ENCODE measurements at places on chromosomes 11 and 22.

DNA sequence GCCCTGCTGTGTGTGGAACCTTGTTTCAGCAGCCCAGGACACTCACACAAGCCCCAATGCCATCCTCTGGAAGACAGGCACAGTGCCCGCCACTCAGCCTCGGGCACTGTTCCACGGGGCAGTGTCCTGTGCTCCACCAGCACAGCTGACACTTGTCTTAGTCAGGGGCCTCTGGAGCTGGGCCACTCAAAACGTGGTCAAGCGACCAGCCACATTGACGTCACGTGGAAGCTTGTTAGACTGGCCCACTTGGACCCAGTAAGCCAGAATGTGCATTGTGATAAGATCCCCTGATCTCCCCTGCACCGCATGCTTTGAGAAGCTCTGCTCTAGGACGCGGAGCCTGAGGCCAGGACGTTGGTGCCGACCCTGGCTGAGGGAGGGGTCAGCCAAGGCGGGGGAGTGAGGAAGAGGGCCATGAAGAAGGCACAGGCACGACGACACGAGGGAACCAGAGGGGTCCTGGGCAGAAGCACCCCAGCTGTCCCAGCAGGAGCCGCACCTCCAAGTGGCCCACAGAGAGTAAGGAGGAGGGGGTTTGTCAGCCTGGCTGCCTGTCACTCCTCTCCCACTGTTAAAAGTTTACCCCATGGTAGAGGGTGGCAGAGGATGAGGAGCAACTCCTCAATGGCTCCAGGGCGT, 64.6 kb downstream of the LINC01488 start:
- no peak for DNase-seq

- DNase-seq = no peak
These were observed 22.5 kb upstream of the EED start for GRCh38 chr11:86222081-86222480.

DNA sequence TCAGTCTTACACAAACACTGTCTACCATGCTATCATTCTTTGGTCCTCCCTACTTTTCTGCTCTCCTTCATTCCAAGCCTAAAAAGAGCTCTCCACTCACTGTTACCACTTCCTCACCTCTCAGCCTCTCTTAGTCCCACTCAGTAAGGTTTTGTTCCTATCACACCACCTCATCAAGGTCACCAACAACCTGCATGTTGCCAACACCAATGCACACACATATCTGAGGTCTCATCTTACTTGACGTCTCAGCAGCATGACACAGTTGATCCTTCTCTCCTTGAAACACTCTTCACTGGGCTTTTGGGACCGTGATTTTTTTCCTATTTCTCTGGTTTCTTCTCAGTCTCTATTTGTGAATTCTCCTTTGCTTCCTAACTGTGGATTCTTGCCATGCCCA, 8.1 kb downstream of the PISD start:
- no peak for DNase-seq

DNA sequence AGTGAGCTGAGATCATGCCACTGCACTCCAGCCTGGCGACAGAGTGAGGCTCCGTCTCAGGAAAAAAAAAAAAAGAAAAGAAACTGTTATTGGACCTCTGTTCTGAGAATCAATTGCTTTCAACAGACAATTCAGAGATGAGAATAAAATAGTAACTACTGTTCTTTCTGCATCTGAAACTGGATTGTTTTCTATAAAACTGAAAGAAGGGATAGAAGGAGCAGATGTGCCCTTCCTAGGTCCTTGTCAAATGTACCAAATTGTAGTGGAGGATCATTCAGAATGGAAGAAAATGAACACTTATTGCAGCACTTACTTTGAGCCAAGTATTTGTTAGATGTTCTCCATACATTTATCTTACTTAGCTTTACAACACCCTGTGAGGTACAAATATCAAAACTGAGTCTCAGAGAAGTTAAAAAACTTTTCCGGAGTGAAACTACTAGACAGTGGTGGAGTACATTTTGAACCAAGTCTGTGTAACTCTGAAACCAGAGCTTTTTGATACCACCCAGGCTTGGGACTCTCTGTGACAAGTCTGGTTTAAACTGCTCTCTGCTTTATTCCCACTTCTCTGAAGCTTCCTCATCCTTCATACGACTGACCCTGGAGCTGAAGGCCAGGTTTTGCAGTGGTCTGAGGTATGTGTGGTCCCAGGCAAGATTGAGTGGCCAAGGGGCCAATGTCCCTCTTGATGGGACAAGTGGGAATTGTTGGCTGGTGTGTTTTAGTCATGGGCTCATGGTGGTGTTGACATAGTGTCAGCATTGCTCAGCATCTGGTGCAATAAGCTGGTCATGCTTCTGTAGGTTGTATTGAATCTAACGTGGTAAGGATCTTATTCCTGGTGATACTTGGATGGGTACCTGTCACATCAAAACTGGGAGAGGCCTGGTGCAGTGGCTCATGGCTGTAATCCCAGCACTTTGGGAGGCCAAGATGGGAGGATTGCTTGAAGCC, 48.2 kb upstream of the CCDC134 start:
- no peak for DNase-seq

DNA sequence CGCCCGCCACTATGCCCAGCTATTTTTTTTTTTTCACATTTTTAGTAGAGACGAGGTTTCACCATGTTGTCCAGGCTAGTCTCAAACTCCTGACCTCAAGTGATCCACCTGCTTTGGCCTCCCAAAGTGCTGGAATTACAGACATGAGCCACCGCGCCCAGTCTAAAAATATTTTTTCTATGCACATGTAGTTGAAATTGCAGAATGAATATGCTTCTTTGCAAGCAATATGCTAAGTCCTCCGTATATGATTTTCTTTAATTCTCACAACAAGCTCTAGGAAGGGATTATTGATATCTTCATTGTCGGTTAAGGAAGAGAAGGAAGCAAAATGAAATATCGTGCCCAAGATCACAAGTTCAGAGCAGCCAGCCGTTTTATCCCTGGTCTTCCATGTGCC, 30.1 kb upstream of the SYT13 start:
- no peak for DNase-seq

GRCh38 chr11:28086569-28086968, 21.4 kb downstream of the KIF18A start:
- no peak for DNase-seq

DNA sequence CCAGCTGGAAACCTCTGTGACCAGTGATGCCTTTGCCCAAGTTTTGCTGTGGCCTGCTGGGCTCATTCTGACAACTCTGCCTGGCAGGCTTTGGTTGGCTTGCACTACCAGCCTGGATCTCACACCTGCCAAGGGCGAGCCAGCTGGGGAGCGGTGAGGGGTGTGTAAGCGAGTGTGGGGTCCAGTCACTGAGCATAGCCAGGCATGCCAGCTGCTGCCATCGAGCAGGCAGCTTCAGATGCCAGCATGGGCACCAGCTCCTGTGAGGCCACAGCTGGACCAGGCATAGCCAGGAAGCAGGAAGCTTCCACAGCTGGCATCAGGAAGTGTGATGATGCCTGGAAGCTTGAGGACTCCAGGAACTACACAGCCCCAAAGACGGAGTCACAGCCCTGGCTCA, 1674.6 kb downstream of the LRRC4C start:
- DNase-seq = no peak

GRCh38 chr11:69587454-69588090, 53.4 kb upstream of the CCND1 start:
- no peak for DNase-seq

GRCh38 chr11:36002196-36002595, 58.3 kb downstream of the LDLRAD3 start:
- DNase-seq = no peak

- no peak for DNase-seq
These were observed 28.0 kb downstream of the TST start for GRCh38 chr22:36991206-36991605.

Measured in activated CD8-positive, alpha-beta memory T cell treated with anti-CD3 and anti-CD28 coated beads for 24 hours (primary cell).